Activated CD4-positive, alpha-beta T cell treated with anti-CD3 and anti-CD28 coated beads, Interleukin-2, amount 10 ng/mL, durations not matched to agents 24 days and 14 days (primary cell): ENCODE measurements at places on chromosomes 12 and 14. TPM values are rescaled to one million over a fixed set of nuclear protein-coding genes. Genes with fewer than 3 reads are reported as not detected.

EXOC3L4 gene
- total RNA-seq: not detected in 2 replicates

WNT5B gene
- total RNA-seq: 0.76 and 0.89 TPM in 2 replicates

POTEM gene
- not detected in 2 replicates for total RNA-seq

CCDC85C gene
- 6.7 TPM in 2 replicates for total RNA-seq

NEK9 gene
- 66.6 and 68.8 TPM in 2 replicates for total RNA-seq

PTPN6 gene
- 349 and 355 TPM in 2 replicates for total RNA-seq

NUMB gene
- total RNA-seq: 48.1 and 54.8 TPM in 2 replicates

FOXN4 gene
- total RNA-seq: not detected in 2 replicates

AJUBA gene
- total RNA-seq: 2.4 and 2.7 TPM in 2 replicates

LRP1-AS gene
- total RNA-seq: not detected in 2 replicates

HOXC9 gene
- total RNA-seq: not detected in 2 replicates

RASSF8 gene
- 0.17 and 0.37 TPM in 2 replicates for total RNA-seq

HOXC12 gene
- not detected in 2 replicates for total RNA-seq

LRP6 gene
- 5.8 and 8.4 TPM in 2 replicates for total RNA-seq

FGF6 gene
- not detected in 2 replicates for total RNA-seq

GLS2 gene
- 1.9 and 2.4 TPM in 2 replicates for total RNA-seq

FZD10 gene
- total RNA-seq: not detected in 2 replicates

OAS2 gene
- 111 and 118 TPM in 2 replicates for total RNA-seq

NFKBIA gene
- 506 and 534 TPM in 2 replicates for total RNA-seq

CAPZA3 gene
- total RNA-seq: not detected in 2 replicates

DNAH10 gene
- 0.14 and 0.21 TPM in 2 replicates for total RNA-seq

CD27 gene
- total RNA-seq: 74.0 and 77.7 TPM in 2 replicates

GPRC5D gene
- total RNA-seq: not detected in 2 replicates

MMP19 gene
- not detected in 2 replicates for total RNA-seq

REP15 gene
- 0.69 and 0.77 TPM in 2 replicates for total RNA-seq

GUCY2C gene
- total RNA-seq: not detected in 2 replicates

FAM90A1 gene
- 0.14 and 0.31 TPM in 2 replicates for total RNA-seq

MYRFL gene
- not detected in 2 replicates for total RNA-seq

TAS2R13 gene
- total RNA-seq: 1.1 and 1.3 TPM in 2 replicates

ANKRD33 gene
- total RNA-seq: not detected in 2 replicates

KLRF1 gene
- not detected in 2 replicates for total RNA-seq

TSPAN19 gene
- total RNA-seq: not detected in 2 replicates

MIP gene
- total RNA-seq: not detected in 2 replicates
